ENCODE measurements at places on chromosomes 11 and 22.

DNA sequence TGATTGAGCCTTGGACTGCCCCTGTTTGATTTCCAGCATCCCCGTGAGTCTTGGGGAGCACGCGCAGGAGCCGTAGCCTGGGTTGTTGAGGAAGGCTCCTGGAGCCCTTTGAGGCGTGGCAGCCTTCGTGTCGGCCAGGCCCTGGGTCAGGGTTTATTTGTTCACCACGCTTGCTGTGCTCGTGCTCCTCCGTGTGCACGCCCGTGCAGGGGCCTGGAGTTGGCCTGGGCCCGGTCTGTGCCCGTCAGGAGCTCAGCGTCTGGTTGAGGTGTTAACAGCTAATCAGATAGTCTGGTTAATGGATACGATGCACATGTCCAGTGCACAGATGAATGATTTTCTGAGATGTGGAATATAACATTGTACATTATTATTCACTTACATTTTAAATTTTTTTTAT, 8.0 kb downstream of the IGHMBP2 start:
- no peak for DNase-seq

DNA sequence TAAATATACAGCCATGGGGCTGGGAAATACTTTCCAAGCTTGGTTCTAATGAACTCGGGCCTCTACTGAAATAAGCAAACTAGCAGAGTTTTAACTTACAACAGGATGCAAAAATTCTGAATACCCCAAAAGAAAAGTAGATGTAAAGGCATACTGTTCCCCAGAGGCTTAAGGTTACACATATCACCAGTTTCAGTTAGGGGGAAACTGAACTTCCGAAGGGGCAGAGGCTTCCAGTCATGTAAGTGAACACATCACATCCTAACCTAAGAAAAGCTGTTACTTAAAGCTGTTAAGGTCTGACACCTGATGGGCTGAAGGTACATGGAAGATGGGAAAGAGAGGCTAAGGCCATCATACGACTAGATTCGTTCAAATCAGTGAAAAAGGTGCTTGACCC, 2.3 kb downstream of the GAB2 start:
- DNase-seq: no peak

DNA sequence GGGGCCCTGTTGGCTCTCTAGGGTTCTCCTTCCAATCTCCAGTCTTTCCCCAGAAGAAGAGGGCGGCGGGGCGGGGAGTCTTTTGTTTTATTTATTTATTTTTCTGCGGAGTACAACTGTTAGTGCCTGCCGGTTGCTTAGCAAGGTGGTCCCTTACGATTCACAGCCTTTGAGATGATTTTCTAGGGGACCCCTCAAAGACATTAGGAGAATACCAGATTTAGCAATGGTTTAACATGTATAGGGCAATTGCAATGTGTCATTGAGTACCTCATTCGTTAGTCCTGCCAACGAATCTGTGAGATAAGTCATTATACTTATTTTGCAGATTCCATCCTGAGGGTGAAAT, 307 bp upstream of the MRPL16 start:
- DNase-seq: no peak

DNA sequence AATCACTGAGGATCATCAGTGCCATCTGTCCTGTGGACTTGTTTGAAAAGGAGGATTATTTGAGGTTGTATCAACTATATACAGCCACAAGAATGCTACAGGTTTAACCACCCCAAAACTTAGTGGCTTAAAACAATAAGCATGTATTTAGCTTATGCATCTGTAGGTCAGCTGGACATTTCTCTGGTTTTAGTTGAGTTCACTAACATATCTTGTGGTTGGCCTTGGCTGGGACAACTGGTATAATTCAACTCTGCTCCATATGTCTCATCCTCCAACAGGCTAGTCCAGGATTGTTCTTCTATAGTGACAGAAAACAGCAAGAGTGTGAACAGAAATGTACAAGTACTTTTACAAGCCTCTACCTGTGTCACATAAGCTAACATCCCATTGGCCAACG, 49.9 kb upstream of the SOX6 start:
- DNase-seq: no peak

GRCh38 chr11:116876656-116877055, 39.2 kb upstream of the APOA1 start:
- no peak for DNase-seq

GRCh38 chr22:29510542-29510941, 30.5 kb downstream of the NEFH start:
- no peak for DNase-seq

DNA sequence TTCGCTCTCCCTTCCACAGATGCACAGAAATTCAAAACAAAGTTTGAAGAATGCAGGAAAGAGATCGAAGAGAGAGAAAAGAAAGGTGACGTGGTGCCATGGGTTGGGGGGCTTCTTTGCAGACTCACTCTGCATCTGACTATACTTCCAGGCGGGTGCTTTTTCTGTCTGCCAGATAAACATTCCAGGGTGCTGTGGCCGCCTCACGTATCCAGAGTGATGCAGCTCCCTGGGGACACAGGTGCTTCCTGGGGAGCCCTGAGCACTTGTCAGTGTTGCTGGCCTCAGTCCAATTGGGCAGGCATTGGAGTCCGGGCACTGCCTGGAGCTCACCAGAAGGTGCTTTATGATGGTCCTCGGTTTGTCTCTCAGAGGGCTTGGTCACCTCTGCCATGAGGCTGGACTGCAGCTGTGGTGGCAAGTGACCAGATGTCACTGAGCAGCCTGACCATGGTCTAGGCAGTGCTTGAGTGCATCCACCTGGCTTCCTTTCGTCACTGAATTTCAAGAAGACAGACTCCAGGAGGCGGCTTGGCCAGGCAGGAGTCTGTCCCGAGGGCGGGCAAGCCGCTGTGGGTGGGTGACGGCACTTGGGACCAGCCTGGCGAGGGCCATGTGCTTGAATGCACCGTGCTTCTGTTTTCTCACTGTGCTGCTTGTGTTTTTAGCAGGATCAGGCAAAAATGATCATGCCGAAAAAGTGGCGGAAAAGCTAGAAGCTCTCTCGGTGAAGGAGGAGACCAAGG, 5.1 kb upstream of the ZDHHC8 start:
- no peak for DNase-seq

DNA sequence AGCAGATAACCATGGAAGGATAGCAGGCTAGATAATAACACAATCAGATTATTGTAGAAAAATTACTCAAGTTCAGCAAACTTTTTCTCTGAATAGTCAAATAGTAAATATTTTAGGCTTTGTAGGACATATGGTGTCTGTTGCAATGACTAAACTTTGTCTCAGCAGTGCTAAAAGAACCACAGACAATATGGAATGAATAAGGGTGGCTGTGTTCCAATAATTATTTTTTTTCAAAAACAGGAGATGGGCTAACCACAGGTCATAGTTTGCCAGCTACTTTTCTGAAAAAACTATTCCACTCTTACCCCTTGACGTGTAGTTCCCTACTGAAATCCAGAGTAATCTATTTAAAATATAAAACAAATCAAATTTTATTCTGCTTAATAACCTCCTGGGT, 153.9 kb upstream of the LRRC4C start:
- no peak for DNase-seq

DNA sequence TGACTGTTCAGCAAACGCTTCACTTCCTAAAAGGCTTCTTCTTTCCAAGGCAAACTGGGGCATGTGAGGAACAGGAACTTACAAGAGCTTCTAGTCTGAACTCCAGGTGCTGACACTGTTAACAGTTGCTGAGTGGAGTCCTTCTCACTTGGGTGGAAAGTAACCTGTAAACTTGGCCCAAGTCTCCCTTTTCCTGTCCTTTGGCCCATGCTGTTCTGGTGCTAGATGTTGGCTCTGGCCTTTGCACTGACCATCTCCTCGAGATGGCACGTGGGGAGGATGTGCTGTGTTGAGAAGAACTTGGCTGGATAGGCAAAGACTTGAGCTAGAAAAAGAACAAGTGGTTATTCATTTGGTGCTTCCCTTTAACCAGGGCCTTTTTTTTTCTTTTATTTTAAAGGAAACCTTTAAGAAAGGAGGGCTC, 53.6 kb downstream of the PTPRJ start:
- no peak for DNase-seq

DNA sequence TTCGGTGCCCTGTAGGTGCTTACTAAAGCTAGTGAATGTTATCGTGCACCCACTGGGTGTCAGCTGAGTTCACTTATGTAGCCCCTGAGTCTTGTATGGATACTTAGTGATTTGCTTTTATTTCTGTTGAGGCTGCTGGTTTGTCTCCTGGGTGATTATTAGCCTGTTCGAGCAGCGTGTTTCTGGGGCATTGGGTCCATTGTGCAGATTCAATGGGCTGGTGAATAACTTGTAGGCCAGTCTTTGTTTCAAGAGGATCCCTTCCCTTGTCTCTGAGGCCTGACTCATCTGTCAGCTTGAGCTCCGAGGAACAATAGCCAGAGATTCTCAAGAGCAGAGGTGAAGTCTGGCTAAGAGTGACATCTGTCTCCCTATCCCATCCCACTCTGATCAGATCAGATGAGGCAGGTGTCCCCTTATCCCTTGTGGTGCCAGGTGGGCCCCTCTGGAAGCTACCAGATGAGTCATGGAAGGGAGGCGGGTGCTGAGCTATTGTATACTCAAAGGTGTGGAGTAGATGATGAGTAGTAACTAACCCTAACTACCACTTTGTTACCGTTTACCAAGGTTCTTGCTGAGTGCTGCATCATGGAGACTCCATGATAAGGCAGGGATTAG, 3.7 kb downstream of the MIAT start:
- no peak for DNase-seq

DNA sequence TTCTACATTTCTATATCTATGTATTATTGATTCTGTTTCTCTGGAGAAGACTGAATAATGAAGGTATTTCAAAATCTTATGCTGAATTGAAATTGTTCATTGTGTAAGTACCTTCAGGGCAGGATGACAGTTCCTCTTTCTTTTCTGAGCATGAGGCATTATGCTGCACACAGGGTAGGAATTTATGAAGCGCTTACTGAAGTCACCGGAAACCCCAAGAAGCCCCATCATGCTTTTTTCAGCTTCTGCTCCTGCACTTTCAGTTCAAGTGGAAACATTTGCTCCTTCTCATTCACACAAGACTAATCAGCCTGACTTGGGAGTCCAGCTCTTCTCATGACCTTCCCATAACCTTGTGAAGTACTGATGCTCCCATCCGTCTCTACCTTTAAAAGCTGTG, 314.7 kb upstream of the SORL1-AS1 start:
- DNase-seq: no peak

- DNase-seq: no peak
Observed at GRCh38 chr11:132862137-132862536, 670.2 kb downstream of the OPCML start.

- DNase-seq: peak; percentile 28
Observed at GRCh38 chr11:27904358-27905055, 203.4 kb downstream of the KIF18A start.

- DNase-seq: no peak
Observed at GRCh38 chr11:12715941-12716340, 41.7 kb downstream of the TEAD1 start.

- no peak for DNase-seq
Observed at GRCh38 chr11:91243051-91243450, 981.6 kb upstream of the FAT3 start.

DNA sequence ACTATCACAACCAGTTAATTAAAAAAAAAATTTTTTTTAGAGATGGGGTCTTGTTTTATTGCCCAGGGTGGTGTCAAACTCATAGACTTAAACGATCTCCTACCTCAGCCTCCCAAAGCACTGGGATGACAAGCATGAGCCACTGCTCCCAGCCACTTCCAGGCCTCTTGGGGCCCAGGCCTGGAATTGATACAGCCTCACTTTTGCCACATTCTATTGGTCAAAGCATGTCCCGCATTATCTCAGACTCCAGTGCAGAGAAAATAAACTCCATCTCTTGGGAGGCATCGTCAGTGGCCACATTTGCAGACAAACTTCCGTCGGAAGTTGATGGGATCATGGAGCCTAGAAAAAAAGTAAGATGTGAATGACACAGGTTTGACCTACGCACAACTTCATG, 9.4 kb upstream of the RASD2 start:
- no peak for DNase-seq

Measured in AG08396 (cell line).